ENCODE measurements at places on chromosomes 4 and X. TPM values are rescaled to one million over a fixed set of nuclear protein-coding genes. Genes with fewer than 3 reads are reported as not detected.

DNA sequence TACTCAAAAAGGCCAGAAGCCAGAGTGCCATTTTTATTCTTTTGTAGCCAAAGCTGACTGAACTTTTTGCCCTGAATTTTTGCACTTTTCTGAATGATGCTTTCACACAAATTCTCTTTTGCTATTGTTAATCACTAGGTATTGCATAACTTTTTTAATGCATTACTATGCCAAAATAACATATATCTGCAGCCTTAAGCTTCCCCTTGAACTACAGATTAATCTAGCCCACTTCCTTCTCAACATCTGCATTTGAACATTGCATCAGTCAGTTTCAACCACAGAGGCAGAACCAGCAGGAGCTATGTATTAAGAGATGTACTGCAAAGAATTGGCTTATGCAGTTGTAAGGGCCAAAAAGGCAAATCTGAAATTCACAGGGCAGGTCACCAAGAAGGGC lies 197.6 kb upstream of the GYPA start:
- DNase-seq = no peak

DNA sequence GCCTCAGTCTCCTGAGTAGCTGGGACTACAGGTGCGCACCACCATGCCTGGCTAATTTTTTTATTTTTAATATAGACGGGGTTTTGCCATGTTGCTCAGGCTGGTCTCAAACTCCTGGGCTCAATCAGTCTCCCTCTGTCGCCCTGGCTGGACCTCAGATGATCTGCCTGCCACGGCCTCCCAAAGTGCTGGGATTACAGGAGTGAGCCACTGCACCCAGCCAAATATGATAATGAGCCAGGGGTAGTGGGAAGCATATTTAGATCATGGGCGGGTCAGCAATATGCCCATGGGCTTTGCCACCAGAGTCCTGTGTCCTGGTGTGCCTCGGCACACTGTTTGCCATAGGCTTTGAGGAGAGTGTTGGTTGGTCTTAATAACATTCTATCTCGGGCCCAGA lies 71.8 kb downstream of the FAM193A start:
- DNase-seq = no peak

- no peak for DNase-seq
Measured at GRCh38 chrX:37420756-37421155, 71.6 kb downstream of the PRRG1 start.

- no peak for DNase-seq
Measured at GRCh38 chrX:119273420-119274192, 37.5 kb downstream of the PGRMC1 start.

DNA sequence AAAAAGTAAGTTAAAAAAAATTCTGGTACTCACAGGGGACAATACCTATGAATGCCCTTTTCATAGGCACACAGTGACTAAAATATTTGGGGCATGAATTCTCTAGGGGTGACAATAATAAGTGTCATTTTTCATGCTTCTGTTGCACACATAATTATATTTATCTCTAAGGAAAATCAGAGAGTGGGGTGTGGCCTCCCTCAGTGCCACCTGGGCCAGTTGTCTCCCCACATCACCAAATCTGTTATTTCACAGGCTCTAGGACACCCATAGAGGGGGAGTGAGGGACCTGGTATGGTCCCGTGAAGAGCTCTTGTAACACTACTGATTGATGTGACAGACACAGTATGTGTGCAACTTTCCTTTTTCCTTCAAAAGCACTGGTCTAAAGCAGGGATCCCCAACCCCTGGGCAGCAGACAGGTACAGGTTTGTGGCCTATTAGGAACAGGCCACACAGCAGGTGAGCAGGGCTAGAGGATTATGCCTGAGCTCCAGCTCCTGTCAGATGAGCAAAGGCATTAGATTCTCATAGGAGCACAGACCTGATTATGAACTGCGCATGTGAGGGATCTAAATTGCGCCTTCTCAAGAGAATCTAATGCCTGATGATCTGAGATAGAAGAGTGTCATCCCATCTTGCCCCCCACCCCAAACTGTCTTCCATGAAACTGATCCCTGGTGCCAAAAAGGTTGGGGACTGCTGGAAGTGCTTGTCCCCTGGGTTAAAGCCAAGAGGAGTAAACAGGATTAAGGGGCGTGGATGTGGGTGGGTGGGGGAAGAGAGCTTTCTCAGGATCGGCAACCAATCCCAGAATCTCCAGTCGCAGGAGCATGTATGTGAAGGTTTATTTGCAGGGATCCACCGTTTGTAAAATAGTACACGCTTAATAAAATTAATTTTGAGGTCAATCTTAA lies 856 bp downstream of the SLC9B1 start:
- peak; percentile 7 for DNase-seq

DNA sequence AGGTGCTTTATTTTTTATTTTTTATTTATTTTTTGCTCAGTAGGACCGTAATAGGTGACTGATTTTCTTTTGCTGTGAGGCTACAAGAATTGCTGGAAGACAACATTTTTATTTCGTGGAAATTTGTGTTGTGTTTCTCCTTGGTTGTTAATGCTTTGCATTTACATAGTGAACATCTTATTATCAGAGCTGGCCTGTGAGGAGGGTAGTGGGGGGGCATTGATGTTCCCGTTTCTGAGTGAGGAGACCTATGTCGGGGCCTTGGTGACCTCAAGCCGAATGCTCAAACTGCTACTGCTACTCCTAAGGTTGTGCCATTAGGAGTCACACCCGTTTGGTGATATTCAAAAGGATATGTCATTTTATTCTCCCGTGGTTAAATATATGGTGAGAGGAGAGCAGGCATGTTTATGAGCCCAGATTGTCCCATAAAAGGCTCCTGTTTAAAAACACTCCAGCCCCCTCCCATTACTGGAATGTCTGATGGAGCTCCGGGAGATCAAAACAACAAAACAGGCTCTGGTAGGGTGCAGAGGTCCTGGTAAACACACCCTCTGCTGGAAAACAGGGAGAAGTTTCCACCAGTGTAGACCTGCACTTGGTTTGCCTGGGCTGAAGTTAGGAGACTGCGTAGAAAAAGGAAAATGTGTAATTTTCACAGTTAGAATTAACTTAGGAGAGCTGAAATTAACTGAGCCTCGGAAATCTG lies 5.6 kb downstream of the PDGFRA start:
- DNase-seq = no peak

GRCh38 chrX:149456476-149457245 lies 48.4 kb downstream of the IDS start:
- no peak for DNase-seq

- DNase-seq = peak; percentile 11
Measured at GRCh38 chrX:107978707-107979307, 3.4 kb downstream of the TEX13B start.

DNA sequence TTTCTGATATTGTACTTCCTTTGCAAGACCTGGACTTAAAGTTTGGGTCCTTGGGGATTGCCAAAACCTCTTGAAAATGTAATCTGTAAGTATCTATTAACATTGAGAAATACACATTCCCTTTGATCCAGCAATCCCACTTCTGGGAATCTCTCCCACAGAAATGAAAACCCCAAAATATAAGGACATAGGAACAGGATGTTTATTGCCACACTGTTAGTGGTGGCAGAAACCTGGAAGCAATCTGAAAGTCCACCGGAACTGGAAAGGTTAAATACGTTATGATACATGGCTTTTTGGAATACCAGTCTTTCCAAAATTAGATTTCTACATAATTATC lies 71.2 kb upstream of the STX18 start:
- no peak for DNase-seq

DNA sequence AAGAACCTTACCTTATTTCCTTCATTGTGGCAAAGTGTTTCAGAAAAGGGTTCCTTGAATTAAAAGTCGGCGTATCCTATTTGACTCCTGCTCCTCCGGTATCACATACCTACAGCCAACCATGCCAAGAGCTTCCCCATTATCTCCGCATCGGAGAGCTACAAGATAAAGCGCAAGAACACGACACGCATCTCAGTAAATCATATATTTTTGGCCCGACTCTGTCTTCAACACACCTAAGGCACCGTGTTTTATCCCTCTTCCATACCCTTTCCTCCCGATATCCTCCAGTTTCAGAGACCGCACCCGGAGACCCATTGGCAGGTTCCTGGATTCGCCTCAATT lies 497 bp upstream of the THAP9 start:
- no peak for DNase-seq

- DNase-seq = no peak
Measured at GRCh38 chrX:47612418-47612817, 7.2 kb downstream of the SYN1 start.

DNA sequence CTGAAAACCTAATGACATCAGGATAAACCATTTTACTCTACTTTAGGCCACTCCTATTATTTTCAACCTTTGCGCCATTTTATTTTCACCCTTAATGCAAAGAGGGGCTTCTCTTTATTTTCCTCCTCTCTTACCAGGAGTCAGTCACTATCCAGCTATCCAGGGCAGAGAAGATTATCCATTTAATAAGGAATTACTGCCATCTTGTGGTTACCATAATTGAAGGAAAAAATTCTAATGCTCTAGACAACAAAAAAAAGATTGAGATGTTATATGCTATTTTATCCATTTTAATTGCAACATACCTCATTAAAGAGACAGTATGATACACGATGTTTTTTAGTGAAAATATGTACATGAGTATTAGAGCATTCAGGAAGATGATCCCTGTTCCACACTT lies 514.5 kb upstream of the FAM241A start:
- DNase-seq = peak; percentile 7

DNA sequence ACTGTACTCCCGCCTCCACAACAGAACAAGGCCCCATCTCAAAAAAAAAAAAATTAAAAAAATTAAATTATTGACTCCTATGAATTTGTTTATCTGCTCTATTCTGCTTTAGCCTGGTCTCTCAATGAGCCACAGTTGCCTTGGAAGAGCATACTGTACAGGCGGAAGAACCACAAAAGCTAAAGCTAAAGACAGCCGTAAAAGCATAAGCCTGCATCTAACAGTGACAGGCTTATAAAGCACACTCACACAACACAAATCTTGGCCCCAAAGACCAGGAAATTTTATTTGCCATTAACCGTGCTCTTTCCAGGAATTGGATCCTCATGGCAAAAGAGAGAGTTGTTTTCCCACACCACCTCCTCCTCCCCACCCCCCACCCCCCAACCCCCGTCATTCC lies 53.5 kb upstream of the KLF3 start:
- DNase-seq = no peak

- DNase-seq = no peak
Measured at GRCh38 chr4:149202117-149202516, 613.5 kb downstream of the IQCM start.

DNA sequence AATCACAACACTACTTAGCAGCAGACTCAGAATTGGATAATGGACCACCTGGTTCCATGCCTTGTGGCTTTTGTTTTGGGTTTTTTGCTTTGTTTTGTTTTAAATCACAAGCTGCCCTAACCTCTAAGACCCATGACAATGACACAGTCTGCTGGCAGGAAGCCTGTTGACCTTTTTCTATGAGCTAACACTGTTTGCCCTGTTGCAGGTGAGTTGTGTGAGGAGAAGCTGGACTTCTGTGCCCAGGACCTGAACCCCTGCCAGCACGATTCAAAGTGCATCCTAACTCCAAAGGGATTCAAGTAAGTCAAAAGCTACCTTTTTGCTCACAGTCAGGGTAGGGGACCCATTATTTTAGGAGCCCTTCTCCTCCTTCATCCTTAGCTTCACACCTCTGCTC lies 110.8 kb upstream of the PACRGL start:
- DNase-seq = no peak

GRCh38 chrX:8010105-8010504 lies 82.9 kb upstream of the PNPLA4 start:
- no peak for DNase-seq

DNA sequence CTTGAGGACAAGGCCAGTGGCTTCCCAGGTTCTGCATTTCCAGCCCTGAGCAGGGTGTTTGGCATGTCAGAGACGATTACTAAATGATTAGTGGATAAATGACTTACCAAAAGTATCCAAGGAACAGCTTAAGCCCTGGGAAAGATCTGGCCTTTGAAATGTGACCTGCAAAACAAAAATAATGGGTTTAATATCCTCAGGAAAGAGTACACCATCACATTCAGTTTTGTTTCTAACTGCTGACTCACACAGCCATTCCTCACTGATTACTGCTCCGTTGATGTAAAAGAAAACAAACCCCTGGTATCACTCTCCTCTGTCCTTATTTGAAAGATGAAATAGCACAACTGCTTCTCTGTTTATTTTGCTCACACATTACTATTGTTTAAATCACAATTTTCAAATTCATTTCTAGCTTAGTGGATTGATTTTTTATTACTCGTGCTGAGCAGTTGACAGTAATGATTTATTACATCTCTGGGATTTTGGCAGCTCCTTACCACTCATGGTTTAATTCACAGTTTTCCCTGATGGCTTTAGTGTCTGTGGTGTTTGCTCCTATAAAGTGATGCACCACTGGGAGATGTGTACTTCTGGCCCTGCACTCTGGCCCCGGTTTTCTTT lies 117.0 kb downstream of the CBLL2 start:
- DNase-seq = no peak

DNA sequence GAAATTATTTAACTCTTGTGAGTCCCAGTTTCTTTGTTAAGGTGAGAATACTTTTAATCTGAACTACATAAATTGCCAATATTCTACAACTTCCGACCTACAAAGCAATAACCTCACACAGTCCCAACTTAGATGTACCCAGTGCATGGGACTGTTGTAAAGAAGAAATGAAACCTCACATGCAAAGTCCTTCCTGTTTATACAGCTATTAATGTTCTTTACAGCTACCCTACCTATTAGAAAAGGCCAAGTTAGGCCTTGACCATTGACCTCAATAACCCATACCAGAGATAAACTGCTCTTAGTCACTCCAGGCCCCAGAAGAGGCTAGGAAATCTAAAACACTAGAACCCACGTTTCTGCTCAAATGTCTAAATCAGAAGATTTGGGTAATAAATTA lies 920.1 kb upstream of the TENM3 start:
- no peak for DNase-seq

GRCh38 chr4:122293374-122294365 lies 85.1 kb upstream of the ADAD1 start:
- DNase-seq = no peak

Gene RHOXF2B
- not detected for polyA plus RNA-seq

Gene CD40LG
- not detected for polyA plus RNA-seq

Gene C1GALT1C1
- 21.7 TPM for polyA plus RNA-seq

Gene S100G
- not detected for polyA plus RNA-seq

Gene CT47A7
- polyA plus RNA-seq = not detected

Gene BMPR1B
- not detected for polyA plus RNA-seq

Gene UCHL1
- not detected for polyA plus RNA-seq

Gene SPCS3
- 23.5 TPM for polyA plus RNA-seq

Gene MAGEA4
- not detected for polyA plus RNA-seq

Gene TRPC5OS
- not detected for polyA plus RNA-seq

Gene TEC
- polyA plus RNA-seq = 0.10 TPM

All from HepG2 (cell line).